ENCODE measurements at places on chromosomes 13 and 19.

DNA sequence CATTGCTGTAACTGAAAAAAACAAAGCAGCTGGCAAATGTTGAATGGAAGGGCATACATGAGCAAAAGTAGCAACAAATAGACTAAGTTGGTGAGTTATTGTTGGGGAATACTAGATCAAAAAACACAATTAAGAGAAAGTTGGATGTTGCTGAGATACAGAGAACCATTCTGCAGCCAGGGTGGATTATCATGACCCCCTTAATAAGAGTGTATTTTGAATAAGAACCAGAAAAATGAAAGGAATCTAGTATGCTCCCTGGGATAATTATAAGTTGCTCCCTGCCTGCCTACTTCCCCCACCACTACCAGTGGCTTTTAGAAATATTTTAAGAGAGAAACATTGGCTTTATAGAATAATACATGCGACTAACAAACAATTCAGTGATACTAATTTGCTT is 14.5 kb upstream of the TRPC4 start:
- no peak for DNase-seq

DNA sequence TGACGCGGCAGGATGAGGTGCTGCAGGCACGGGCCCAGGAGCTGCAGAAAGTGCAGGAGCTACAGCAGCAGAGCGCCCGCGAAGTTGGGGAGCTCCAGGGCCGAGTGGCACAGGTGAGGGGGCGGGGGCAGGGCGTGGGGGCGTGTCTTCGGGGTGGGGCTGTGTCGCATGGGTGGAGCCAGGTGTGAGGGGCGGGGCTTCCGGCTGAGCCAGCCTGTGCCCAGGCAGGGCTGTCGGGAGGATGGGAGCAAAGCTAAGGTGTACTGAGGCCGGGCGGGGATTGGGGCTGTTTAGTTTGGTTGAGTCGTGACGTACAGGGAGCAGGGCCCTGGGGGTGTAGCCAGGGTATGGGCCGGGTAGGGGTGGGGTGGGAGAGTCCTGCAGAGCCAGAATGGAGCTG is 62.3 kb downstream of the KCNC3 start:
- no peak for DNase-seq

DNA sequence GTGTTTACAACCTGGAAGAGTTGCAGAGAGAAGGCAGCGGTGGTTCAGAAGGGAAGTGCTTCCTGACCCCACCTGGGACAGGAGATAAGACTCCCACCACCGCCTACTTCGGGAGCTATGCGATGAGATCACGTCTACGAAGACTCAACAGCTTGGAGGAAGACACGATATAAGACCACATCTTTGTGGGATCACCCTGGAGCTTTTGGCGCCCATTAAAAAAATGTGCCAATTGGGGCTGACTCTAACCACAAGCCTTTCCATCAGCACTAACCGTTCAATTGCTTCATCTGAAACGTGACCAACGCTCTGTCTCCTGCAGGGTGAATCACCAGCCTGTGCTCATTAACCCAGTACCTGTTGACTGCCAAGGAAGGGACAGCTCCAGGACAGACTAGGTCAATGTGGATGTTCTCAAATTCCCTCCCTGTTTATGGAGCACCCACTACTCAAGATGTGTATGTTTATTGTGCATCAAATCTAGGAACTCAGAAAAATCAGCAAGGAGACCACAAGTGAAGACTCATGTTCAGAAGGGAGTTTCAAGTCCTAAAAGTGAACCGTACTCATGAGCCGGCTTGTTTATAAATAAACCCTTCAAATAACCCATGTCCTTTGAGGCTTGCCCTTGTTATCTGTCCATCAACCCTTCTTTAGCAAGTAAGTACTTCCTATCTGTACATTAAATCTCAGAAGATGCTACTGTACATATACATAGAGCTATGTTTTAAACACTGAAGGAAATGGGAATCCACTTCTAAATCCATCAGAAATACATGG is 67.5 kb downstream of the LATS2 start:
- DNase-seq = no peak

- DNase-seq = no peak
Observed at GRCh38 chr19:17775991-17776803, 18.7 kb upstream of the B3GNT3 start.

DNA sequence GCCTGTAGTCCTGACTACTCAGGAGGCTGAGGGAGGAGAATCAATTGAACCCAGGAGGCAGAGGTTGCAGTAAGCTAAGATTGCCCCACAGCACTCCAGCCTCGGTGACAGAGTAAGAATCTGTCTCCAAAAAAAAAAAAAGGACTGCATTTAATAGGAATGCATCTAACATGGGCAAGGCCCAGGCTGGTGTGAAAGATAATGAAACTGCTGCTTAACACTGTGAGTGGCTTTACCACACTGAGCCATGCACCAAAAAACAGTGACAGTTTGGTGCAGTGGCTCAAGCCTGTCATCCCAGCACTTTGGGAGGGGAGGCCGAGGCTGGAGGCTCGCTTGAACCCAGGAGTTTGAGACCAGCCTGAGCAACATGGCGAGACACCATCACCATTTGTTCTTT is 8.6 kb downstream of the GTF2F1 start:
- DNase-seq = no peak

DNA sequence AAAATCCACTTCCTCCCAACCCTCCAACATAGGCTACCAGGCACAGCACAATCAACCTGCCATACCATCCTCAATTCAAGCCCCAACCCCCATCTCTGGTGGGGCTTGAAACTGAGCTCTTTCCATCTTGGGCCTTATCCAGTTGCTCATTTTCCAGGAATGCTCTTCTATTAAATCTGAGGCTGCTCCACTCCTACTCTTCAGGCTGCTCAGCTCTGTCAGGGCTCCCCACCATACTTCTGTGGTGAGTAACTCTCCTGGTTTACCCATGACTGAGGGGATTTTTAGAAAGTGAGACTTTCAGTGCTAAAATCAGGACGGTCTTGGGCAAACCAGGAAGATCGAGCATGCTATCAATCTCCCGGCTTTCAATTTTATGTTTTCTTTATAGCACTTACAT is 512.8 kb downstream of the LMO7 start:
- DNase-seq = no peak

DNA sequence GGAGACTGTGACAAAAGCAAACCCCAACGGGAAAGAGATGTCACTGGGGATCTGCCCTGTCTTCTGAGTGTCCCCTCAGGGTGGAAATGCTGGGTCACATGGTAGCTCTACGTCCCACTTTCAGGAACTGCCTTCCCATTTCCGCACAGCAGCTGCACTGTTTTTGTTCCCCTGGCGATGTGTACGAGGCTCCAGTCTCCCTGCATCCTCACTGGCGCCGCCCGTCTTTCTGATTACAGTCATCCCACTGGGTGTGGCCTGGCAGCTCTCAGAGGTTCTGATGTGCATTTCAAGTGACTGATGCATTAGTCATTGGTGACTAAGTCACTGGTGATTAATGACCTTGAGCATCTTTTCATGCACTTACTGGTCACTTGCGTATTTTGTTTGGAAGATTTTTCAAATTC is 21.2 kb downstream of the PCID2 start:
- peak; percentile 76 for DNase-seq

DNA sequence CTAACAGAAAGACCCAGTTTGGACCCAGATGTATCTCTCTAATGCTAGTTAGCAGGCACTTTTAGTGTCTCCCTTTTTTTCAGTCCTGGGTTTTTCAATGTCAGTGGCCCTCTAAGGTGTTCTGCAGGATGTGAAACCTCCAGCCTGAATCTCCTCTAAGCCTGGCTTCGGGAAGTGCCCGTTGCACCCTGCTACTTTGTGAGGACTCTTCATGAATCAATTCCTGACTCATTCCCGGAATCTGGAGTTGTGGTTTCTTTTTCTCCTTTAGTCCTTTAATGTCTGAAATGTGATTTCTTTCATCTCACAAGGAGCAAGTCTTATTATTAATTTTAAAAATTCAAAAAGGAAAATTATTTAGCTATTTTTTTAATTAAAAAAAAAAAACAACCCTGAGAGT is 116.0 kb downstream of the ZNF536 start:
- DNase-seq = no peak

- no peak for DNase-seq
Observed at GRCh38 chr19:48735031-48735615, 5.3 kb downstream of the RASIP1 start.

GRCh38 chr19:40805258-40805868 is 6.4 kb downstream of the EGLN2 start:
- peak; percentile 69 for DNase-seq
